LNCaP clone FGC (cell line): ENCODE measurements at places on chromosomes 6 and 20.

DNA sequence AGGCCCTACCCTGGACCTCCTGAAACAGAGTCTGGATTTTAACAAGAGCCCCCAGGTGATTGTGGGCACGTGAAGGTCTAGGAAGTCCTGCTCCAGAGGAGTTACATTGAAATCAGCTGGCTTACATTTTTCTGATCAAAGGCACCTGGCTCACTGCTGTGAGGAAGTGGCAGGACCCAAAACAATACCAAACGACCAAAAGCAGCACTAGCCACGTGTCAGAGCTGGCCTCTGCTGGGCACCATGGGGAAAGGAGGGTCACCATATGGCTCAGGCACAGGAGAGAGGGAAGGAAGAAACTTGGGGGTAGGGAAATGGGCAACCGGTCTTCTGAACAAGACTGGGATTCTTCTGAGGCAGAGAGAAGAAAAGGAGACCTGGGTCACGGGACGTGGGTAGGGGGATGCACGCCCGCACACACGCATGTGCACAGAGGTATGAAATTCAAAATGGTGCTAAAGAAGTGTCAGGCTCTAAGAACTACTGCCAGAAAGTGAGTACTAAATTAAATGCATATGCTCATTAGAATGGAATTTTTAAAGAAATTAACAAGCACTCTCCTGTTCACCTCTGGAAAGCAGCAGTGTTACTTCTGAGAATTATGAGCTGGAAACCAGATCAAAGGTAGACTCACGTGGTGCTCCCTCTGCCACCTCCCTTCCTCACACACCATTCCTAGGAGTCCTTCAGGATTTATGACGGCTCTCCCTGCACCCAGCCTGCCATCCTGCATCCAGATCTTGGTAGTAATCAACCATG is 113.6 kb downstream of the TRERF1 start:
- DNase-seq = no peak

DNA sequence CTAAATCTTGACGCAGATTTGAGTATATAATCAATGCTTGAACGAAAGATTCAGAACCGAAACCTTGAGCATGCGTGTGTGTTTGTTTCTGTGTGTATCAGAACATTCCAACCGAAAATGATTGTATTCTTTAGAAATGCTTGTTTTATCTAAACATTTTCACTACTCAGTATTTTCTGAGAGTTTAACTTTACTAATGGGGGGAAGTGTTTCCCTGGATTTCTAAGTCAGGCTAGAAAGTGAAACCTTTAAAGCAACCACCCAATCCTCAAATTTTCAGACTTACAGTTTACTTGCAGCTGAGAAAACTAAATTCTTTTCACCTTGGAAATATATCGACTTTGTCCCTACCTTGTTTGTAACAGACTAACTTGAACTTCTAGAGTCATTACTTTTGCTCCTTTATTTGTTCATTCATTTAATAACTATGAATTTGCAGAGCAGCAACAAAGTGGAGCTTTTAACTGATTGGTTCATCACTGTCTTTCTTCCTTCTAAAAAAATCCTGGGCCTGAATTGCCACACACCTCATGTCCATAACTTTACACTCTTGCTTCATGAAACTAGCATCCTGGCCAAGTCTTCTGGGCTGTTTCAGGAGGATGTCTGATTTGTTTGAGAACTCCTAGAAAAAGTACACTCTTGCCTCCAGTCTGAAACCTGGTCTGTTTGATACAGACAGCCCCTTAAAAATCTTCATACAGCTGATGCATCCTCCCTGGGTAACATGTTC is 77.8 kb upstream of the XRN2 start:
- no peak for DNase-seq

DNA sequence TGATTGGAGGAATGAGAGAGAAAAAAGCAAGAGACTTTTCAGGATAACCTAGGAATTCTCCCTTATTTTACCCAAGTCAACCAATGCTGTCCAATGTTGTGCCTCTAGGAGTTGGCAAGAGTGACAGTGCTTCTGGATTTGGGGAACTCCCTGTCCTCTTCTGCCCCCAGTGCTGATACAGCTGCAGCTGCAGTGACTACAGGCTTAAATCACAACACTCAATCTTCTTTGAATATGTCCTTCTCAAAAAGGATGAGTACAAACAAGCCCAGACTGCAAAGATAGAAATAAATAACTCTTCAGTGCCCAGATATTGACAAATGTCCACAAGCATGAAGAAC is 141.0 kb upstream of the COL21A1 start:
- DNase-seq = no peak

DNA sequence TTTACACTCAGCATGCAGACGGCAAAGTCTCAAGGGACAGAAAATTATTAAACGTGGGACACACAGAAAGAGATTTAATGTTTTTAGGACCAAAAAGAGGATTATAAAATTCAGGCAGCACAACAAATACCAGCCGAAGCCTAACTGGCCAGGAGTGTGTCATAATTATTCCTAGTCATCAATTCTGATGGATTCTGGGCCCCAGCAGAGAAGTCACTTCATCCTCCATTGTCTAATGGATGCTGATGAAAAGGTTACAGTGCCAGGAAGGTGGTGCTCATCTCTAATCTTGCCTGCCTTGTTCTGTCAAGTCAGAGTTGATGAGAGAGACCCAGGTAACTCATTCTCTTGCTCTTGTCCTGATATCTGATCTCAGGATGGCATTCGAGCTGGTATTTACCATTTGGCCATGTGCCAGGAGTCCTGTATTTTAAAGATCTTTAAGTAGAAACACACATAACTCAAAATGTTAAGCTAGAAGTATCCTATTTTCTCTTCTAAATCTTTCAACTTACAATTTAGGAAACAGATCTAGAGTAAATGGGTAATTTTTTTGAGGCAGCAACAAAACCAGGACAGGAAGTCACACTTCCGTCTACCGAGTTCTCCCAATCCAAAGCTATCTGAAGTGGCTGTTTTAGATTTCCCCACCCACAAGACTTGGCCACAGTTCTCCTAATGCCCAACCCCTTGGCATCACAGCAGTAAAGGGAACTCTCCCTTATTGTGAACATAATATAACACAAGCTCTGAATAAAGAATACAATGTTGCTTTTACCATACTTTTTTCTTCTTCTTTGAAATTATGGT is 50.0 kb downstream of the ADAT2 start:
- DNase-seq = no peak

- DNase-seq = no peak
Observed at GRCh38 chr6:41975276-41975675, 33.7 kb upstream of the CCND3 start.

DNA sequence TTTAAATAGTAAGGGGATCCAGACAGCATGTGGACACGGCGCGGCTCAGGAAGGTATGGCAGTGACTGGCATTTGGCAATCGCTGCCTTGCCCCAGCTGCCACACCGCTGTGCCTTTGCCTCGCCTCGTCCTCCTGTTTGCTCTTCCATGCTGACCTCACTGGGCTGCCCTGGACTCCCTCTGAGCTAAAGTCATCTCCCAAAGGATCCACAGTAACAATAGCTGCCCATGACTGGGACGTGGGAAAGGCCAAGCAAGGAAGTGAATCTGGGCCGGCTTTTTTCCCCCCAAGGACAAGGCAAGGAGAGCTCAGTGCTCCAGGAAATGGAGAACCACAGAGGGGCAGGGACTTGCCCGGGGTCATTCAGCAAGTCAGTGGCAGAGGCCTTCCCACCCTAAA is 48.1 kb downstream of the JPH2 start:
- DNase-seq = no peak

- DNase-seq = no peak
Observed at GRCh38 chr20:40630713-40631112, 58.3 kb downstream of the MAFB start.

DNA sequence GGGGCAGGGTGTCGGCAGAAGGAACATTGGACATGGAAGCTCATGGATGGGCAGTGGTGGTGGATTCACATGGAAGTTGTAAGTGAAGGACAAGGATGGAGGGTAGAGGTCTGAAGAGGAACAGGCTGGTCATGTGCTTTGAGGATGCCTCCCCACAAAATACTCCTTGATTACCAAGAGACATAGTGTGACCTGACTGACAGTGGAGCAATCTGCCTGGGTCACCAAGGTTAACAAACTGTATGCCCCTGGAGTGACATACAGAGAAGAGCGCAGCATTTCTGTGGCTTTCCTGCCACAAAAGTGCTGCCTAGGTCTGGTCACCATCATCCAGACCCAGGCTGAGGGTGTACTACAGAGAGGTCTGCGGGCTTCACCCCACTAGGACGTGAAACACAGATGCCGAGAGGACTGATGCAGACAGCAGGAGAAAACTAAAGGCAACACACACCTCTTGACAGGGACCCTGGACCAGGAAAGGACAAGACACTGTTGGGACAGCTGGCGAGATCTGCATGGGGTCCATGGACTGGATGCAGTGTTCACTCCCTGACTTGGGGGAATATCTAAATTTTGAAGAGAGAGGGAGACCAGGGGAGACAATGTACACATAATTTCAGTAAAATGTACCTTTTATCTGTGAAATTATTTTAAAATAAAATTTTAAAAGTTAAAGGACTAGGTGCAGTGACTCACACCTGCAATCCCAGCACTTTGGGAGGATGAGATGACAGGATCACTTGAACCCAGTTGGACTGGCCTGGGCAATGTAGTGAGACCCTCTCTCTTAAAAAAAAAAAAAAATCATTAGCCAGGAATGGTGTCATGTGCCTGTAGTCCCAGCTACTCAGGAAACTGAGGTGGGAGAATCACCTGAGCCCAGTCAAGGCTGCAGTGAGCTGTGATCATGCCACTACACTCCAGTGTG is 64.9 kb downstream of the CSE1L start:
- no peak for DNase-seq

GRCh38 chr6:104526376-104526775 is 333.3 kb downstream of the HACE1 start:
- no peak for DNase-seq

GRCh38 chr20:32978009-32978335 is 26.3 kb downstream of the SUN5 start:
- DNase-seq = no peak

GRCh38 chr20:31555203-31555775 is 41.0 kb downstream of the HM13 start:
- DNase-seq = no peak

DNA sequence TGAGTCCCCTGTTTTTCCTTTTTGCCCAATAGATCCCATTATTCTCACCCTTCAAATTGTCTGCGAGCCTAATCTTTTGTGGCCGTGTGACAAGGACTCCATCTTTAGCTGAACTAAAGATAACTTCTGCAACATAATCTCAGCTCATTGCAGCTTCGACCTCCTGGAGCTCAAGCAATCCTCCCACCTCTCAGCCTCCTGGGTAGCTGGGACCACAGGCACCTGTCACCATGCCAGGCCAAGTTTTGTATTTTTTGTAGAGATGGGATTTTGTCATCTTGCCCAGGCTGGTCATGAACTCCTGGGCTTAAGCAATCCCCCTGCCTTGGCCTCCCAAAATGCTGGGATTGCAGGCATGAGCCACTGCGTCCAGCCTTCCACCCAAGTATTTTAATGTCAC is 161.0 kb downstream of the GJA1 start:
- DNase-seq = no peak

DNA sequence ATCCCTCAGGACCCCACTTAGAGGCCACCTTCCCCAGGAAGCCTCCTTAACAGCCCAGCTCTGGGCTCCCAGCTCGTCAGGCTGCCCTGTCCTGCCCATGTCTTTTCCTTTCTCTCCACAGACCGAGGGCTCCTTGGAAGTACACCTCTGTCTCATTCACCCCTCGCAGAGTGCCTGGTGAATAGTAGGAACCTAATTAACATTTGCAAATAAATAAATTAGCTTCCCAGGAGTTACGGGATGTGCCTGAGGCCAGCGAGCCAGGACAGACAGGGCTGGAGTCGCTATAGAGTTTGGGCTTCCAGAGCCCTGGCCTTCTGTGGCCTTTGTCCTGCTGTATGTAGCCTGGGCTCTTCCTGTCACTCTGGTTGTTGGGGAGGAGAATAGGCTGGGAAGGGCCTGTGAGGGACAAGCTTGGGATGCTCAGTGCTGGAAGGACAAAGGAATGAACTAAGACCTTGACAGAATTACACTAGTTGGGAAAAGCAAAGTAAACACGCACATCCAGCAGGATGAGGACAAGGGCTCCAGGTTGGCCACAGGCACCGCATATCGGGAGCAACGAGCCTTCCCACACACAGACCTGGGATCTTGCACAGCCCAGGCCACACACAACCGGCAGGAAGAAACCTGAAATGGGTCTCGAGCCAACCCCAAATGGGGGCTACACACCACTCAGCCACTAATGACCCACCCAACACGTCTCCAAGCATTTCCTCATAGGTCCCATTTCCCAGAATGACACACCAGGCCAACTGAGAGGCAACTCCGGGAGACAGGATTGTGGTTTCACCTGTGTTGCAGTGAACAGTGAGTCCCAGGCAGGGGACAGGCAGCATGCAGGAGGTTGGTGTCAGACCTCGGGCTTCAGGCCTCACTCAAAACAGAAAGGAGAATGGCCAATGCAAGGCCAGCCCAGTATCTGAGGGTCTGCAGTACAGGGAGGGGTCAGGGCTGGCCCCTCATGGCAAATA is 9.7 kb downstream of the MAP1LC3A start:
- DNase-seq = no peak

DNA sequence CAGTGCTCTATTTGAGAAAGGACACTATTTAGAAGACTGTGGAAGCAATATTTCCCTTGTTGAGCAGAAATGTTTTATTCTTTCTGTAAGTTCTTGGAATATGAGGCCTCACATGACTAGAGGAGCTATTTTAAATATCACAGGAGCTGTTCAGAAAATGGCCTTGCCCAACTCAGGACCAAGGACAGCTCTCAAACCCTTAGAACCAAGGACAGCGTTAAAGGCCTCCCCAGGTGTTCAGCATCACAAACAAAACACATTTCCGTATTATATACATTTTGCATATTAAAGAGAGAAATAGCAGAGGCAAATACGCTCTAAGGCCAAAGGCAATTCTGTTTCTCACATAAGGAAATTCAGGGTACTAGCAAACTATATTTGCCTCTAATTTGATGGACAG is 631.4 kb downstream of the CDH26 start:
- DNase-seq = peak; percentile 7

DNA sequence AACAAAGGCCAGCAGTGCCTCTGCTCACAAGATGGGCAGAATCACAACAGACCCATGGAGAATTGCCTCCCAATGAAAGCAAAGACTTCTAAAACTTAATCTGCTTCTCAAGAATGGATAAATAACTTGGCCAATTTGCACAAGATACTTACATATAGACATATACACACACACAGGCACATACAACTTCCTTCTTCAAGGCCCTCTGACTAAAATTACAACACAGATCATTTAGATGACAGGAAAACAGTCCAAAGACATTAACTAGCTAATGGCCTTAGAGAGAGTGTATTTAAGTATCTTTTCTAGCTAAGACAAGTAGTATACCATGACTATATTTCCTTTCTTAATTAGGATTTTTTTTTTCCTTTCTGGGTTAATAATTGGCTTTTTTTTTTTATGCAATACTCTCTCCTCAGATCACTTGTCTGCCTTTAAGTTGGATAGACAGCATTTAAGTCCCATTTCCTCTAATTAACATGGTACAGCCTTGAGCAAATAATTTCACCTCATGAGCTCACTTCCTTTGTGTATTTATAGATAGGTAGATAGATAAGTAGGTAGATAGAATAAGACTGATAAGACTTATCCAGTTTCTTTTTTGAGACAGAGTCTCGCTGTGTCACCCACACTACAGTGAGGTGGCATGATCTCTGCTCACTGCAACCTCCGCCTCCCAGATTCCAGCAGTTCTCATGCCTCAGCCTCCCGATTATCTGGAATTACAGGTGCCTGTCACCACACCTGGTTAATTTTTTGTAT is 70.0 kb downstream of the NRSN1 start:
- DNase-seq = no peak
